Activated T-helper 1 cell treated with anti-CD3 and anti-CD28 coated beads, Interleukin-2, amount 50 U/mL, for 16 hours (primary cell): ENCODE measurements at places on chromosomes 7 and 10.

DNA sequence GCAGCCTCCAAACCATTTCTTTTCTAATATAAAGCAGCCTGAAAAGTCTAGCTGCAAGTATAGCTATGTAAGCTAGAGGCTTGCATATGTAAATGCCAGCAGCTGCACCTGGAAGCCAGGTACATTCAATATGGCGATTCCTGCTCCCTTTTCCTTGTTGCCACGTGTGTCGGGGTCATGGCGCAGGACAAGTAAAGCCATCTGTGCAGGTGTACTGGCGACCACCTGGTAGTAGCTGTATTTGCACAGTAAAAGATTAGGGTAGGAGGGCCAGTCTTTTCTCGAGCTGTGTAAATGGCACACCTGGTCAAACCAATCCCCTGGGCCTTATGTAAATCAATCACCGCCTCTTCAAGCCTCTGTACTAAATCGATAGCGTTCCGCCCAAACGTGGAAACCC is 484.5 kb downstream of the MAGI2 start:
- no peak for DNase-seq

GRCh38 chr10:124698545-124699469 is 45.4 kb downstream of the FAM53B start:
- DNase-seq: no peak

- DNase-seq: no peak
Observed at GRCh38 chr7:2513702-2514101, 5.9 kb upstream of the LFNG start.

DNA sequence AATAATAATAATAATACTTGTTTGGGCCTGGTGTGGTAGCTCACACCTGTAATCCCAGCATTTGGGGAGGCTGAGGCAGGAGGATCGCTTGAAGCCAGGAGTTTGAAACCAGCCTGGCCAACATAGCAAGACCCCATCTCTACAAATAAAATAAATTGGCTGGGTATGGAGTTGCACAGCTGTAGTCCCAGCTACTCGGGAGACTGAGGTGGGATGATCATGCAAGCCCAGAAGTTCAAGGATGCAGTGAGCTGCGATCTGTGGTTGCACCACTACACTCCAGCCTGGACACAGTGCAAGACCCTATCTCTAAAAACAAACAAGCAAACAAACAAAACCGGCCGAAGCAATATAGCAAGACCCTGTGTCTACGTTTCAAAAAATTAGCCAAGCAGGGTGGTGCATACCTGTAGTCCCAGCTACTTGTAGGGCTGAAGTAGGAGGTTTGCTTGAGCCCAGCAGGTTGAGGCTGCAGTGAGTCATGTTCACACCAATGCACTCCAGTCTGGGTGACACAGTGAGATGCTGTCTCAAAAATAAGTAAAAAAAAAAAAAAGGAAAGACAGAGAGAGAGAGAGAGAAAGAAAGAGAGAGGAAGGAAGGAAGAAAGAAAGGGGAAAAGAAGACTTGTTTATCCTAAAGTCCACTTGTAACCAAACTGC is 85.6 kb upstream of the KDM7A start:
- DNase-seq: no peak

- DNase-seq: no peak
Observed at GRCh38 chr10:21832821-21833130, 170.8 kb downstream of the DNAJC1 start.

- DNase-seq: no peak
Observed at GRCh38 chr10:133096616-133097269, 9.0 kb downstream of the ADGRA1 start.

DNA sequence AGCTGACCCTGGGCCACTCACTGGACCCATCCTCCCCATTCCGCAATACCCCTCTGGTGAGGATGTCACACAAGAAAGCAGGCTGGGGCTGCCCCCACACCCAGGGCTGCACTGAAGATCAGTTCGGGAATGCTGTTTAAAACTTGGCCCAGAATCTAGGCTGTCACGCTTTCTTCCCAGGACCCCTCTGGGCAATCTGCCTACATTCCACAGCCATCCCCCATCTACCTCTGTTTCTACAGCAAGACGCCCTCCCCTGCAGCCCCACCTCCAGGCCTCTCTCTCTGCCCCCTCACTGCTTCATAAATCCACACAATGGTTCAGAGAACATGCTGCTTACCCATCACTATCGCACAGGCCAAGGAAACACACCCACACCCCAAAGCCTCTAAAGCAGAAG is 36.1 kb downstream of the XPNPEP1 start:
- DNase-seq: no peak

- no peak for DNase-seq
Observed at GRCh38 chr10:116810120-116810500, 39.2 kb upstream of the ENO4 start.

DNA sequence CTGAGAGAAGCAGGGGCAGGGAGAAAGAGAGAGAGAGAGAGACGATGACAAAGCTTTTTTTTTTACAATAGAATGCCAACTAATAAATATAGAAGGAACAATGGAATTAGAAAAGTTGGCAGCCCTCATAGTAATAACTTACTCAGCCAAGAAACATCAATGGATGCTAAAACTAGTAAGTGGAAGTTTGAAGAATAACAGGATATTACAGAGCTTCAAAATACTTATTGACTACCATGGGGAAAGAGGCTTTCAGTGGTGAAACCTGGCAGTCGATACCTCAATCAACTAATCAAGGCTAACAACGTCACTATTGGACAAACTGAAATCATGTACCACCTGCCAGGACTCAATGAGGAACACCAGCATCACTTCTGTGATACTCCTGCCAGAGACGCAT is 100.5 kb upstream of the LRRC4 start:
- no peak for DNase-seq

DNA sequence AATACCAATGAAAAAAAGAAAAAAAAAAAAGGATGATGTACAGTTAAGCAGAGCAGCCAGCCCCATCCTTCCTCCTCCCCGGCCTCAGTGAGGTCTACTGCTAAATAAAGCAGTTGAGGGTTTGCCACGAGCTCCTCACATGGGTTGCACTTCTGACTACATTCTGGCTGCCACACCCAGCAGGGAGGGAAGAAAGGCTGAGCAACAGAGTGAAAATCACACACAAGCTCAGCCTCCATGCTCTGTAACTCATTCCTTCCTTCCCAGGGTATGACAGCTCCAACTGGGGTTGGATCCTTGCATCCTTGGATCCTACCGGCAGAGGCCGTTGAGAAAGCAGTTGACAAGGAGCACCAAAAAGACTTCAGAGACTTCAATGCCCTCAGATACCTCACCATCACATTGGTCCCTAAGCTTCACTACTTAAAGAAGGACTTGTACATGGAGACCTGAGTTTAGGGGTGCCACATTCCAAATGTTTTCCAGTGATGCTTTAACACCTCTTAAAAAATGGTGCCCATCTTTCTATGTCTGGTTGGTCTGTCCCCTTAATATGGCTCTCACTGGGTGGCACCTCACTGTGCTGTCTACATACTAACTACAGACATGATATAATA is 52.9 kb upstream of the PIK3CG start:
- no peak for DNase-seq

- DNase-seq: no peak
Observed at GRCh38 chr7:126657137-126657536, 595.6 kb downstream of the GRM8 start.

DNA sequence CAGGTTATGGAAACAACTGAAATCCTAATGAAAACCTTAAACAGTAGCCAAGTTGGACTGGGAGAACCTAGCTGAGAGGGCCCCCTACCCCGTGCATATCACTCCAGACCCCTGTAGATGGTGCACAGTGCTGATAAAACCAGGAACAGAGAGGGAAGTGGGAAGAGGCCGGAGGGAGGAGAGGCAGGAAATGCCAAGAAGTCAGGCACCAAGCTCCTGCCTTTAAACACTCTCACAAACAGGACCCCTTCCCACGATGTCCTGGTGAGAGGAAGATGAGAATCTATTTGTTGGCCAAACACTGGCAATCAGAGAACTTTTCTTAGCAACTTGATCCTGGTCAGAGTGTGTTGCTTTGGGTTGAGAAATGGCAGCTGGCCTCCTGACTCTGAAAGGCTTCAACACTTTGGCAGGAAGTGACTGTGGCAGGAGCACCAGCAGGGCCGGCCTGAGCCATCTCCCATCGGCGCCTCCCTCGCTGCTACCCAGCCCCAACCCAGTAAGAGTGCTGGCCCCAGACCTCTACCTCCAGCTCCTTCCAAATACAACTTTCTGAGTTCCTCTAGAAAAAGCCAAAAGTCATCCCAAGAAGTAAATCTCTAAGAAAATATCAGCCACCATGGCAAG is 39.5 kb downstream of the GSDME start:
- DNase-seq: no peak
